ENCODE measurements at places on chromosomes 7 and 10.

- no peak for DNase-seq
Observed at GRCh38 chr7:100621554-100621953, 9.2 kb downstream of the MOSPD3 start.

DNA sequence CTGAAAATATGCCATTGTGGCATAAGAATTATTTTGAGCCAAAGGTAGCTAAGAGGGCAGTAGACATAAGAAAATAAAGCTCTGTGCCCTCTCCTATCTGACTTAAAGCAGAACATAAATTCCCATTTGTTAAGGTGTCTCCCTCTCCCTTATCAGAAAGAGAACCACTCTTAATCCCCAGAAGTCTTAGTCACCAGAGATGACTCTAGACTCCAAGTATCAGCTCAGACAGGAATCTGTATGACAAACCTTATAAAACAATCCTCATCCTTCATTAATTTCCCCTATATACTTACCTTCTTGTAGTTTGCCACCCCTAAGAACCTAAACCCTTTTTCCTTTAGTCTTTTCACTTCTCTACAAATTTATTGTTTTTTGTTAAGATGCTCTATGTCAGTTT, 21.8 kb upstream of the PIP4K2A start:
- no peak for DNase-seq

GRCh38 chr10:89224739-89225443, 17.8 kb upstream of the CH25H start:
- DNase-seq = no peak

DNA sequence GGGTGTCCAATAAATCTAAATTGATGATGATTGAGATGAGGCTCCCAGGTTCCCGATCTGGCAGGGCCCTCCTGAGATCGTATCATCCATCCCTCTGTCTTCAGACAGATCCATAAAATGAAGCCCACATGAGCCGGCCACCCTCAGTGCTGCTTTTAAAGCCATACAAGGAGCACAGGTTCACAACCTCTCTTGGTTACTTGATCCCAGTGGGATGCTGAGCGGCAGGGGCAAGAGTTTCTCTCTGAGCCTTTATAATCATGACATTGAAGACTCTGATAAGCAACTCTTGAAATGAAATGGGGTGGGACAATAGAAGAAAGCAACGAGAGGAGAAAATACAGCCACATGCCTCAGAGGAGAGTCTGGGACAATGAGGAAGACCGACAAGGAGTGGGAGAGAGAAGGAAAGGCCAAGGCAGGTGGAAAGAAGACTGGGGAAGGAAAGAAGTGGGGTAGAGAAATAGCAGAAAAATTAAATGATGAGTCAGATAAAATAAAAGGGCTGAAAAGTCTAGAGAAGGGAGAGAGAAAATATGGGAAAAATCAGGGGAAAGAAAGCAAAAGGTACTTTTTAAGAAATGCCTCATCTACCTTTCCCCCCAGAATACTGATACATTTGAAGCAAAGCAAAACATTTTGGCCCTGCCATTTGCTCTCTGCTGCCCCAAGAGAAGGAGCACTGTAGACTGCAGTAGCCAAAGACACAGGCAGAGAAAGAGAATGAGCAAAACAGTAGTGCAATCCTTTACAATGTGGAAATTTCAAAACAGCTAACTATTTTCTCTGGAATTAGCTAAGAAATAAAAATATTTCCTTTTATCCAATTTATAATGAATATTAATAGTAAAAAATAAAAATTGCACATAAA, 14.6 kb downstream of the GBX1 start:
- no peak for DNase-seq

DNA sequence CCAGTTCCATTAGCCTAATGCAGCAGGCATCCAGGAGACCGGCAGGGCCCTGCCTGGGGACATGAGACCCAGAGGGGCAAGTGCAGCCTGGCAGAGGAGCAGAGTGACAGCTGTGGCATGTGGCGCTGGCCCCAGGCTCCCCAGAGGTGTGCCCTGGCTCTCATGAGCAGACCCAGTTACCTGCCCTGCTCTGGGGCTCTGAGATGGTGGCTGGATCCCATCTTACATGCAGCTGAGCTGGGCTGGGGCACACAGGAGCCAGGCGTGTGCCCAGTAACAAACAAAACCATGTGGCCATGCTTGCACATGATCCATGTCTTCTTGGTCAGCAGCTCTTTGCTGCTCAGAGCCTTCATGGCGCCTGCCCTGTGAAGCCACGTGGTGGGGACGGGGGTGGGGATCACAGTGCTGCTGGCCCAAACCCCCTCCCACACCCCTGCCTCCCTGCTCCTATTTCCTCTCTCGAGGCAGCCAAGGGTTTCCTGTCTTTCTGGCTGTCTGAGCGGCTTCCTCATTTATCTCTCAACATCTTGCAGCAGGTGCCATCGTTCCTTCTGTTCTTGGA, 40.3 kb upstream of the GTF2I start:
- DNase-seq = no peak

- no peak for DNase-seq
Observed at GRCh38 chr7:99938296-99938695, 8.9 kb upstream of the GJC3 start.

DNA sequence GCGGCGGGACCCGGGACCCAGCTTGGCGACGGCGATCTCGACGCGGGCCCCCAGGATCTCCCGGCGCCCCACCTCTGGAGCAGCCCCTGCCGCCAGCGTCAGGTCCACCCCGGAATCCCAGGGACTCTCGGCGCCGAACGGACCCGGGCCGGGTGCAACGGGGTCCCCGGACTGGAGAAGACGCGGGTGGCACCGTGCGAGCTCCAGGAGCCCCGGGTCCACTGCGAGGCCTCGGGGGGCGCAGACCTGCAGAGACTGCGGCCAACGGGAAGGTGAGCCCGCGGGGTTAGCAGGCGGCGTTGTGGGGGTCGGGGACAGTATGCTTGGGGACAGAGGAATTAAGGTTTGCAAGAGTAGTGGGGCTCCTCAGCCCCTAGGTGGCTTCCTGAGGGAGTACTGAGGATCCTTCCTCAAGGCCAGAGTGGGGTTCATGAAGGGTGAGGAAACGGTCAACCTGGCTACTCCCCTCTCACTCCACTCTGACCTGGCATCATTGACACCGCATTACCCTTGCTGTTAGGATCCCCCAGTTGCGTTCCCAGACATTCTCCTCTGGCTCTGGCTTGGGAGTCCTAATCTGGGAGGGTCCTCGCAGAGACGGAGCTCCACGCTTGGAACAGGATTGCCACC, 353 bp downstream of the EPHB6 start:
- DNase-seq = no peak

DNA sequence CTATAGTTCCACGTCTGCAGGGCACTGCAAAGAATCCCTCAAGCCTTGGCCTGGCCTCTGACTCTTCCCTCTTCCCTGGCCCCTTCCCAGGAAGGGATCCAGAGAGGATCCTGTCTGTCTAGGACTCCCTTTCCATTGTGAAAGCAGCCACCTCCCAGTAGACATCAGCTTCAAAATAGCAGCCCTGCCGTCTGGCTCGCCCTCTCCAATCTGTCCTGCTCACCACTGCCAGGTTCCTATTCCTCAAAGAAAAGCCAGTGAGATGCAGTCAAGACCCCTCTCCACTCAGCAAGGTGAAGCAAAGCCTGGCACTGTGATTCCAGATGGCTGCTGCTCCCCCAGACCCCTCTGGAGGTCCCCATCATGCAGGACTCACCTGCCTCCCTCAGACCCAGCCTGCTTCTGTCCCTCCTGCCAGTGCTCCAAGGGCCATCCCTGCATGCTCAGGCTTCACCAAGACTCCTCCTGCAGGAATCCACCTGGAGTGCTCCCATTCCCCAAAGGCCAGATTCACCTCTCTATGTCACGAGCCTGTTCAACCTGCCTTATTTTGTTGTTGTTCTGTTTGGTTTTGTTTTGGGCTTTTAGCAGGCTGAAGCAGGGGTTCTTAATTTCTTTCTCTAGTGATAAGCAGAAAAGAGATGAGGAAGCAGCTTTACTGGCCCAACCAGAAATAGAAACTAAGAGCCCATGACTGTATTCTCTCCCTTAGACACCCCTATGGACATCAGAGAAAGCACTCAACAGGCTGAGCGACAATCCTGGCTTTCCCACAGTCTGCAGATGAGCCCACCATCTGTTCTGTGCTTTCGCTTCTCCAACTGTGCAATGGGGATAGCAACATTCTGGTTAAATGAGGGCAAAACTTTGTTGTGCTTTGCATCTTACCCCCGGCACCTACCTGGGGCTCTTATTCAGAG, 305.1 kb downstream of the GRID1 start:
- no peak for DNase-seq

DNA sequence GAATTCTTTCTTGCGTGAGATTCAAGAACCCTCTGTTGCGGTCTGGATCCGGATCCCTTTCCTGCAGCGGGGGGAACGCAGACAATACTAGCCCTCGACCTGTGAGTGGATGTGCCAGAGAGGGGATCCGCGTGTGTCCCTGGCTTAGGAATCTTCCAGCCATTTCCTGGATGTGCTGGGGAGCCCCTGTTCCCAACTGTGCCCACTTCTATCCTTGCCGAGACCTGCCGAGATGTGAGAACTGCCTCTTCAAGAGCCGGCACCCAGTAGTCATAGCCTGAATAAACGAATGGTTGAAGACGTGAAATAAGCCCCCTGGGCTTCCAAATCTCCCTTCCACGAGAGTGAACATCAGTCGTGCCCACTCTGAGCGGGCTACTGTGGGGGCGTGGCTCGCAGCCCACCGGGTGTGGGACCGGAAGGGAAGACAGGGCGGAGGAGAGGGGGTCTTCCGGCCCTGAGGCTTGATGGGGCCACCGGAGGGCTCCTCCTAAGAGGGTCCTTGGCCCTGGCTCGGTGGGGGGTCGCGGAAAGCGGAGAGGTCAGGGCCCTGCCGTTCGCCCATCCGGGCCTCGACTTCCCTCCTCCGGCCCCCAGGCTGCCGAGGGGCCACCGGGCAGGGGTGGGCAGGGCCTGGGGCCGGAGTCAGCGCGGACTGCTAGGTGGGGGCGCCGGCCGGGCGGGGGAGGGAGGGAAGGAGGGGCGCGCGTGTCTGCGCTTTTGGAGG, 1.3 kb upstream of the CCDC136 start:
- DNase-seq = no peak

DNA sequence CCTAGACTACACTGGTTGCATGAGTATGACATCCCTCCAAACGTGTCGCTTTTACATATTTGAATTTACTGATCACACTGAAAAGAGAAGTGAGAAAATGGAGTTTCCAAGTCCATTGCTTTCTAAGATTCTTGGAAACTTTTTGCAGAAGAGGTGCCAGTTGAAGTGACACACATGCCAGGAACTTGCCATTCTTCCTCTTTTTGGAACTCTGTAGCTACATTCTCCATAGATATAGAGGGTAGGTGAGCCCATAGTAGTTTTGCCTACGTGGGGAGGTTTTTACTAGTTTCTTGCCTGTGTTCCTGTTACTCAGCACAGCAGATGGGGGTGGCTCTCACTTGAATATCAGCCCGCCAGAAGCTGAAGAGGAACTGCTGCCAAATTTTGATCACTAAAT, 286.6 kb upstream of the NRP1 start:
- no peak for DNase-seq

GRCh38 chr7:39605087-39605486, 18.3 kb upstream of the RALA start:
- DNase-seq = no peak

DNA sequence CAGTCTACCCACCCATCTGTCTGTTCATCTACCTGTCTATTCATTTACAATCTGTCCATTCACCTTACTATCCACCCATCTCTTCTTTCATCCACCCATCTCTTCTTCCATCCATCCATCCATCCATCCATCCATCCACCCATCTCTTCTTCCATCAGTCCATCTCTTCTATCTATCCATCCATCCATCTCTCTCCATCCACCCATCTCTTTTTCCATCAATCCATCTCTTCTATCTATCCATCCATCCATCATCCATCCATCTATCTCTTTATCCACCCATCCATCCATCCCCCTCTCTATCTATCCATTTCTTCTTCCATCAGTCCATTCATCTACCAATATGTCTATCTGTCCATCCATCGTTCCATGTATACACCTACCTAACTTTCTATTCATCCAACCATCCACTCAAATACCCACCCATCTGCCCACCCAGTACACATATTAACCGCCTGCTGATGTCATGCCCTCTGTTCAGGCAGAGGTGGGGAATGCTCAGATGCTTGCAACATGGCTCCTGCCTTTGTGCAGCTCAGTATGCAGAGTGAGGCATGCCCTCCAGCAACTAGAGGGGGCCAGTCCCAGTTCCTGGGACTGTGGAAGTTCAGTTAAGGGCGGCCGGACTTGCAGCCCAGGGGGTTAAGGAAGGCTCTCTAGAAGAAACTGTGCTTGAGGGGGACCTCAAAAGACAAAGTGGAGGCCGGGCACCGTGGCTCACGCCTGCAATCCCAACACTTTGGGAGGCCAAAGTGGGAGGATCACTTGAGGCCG, 11.3 kb upstream of the MLXIPL start:
- DNase-seq = no peak

- DNase-seq = peak; percentile 59
Observed at GRCh38 chr7:150778738-150779301, 21.3 kb downstream of the TMEM176B start.

DNA sequence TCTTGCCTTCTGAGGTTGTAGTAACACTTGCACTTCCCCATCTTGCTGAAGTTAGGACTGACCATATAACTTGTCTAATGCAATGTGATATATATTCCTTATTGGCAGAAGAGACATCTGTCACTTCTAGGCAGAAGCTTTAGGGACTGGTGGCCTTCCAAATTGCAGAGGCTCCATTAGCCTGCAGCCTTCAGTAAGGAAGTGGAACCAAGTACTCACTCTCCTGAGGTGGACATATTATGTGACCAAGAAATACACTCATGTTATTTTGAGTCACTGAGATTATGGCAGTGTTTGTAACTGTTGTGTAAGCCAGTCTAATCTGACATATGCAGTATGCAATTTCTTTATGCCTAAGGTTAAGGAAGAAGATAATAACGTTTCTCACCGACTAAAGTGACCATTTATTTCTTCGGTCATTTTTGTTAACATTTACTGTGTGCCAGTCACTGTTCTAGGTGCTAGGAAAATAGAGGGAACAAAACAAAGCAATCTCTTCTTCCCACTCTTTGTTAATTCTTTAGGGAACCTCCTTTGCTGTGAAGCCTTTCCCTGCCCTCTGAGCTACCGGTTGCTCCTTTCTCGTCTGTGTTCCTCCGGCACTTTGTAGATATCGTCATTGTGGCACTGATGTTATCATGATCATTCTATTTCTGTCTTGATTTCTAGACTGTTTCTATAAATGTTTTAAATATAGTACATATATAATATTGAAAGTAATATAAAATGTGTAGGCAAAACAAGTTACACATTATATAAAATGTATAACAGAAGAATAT, 52.9 kb upstream of the HBP1 start:
- DNase-seq = no peak

GRCh38 chr7:13117103-13117502, 429.7 kb downstream of the ARL4A start:
- DNase-seq = no peak

- no peak for DNase-seq
Observed at GRCh38 chr7:73446682-73447081, 13.1 kb downstream of the FZD9 start.

Measured in stimulated activated CD8-positive, alpha-beta memory T cell treated with anti-CD3 and anti-CD28 coated beads, Interleukin-4, amount 100 ng/mL, for 1 hour (primary cell).